ENCODE measurements at places on chromosomes 12 and 14.

- no peak for DNase-seq
These were observed 3.4 kb downstream of the ARID2 start for GRCh38 chr12:45732936-45733335.

DNA sequence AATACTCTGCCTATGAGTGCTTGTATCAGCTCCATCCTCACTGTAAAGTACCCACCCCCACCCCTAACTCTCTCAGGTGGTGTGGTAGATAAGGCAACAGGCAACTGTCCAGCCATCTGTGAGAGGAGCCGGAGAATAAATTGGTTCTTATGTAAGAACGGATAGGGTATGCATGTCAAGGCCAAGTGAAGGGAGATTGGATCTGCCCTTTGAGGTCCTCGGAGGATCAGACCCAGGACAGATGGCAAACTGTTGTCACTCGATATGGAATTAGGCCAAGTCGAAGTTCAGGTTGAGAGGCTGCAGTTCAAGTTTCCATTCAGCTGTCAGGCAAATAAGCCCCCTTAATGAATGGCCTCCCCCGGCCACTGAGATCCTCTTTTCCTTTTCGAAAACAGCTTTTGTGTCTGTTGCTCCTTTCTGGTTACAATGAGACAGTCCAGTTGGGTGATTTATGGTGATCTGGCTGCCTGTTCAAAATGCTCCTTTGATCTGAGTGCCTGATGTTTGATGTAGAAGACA is 120.3 kb downstream of the VRK1 start:
- no peak for DNase-seq

- DNase-seq = no peak
These were observed 17.3 kb downstream of the BTBD7 start for GRCh38 chr14:93315575-93315974.

- no peak for DNase-seq
These were observed 126.5 kb upstream of the CCND2 start for GRCh38 chr12:4147031-4147481.

DNA sequence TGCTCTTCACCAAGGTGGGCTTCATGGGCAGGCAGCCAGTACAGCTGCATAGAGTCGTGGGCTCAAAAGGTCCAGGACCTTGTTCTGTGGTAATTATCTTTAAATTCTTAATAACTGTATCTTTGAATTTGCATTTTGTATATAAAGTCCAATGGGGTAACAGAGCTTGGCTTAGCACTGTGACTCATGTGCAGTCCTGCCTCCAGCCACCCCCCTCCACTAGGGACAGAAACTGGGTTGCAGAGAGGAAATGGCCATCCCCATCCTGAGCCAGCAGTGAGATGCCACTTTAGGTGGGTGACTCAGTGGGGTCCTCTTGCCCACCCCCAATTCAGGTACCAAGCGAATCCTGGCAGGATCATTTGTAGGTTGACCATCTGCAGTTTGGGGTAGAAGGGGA is 48.1 kb downstream of the EPS8 start:
- DNase-seq = peak; percentile 35

DNA sequence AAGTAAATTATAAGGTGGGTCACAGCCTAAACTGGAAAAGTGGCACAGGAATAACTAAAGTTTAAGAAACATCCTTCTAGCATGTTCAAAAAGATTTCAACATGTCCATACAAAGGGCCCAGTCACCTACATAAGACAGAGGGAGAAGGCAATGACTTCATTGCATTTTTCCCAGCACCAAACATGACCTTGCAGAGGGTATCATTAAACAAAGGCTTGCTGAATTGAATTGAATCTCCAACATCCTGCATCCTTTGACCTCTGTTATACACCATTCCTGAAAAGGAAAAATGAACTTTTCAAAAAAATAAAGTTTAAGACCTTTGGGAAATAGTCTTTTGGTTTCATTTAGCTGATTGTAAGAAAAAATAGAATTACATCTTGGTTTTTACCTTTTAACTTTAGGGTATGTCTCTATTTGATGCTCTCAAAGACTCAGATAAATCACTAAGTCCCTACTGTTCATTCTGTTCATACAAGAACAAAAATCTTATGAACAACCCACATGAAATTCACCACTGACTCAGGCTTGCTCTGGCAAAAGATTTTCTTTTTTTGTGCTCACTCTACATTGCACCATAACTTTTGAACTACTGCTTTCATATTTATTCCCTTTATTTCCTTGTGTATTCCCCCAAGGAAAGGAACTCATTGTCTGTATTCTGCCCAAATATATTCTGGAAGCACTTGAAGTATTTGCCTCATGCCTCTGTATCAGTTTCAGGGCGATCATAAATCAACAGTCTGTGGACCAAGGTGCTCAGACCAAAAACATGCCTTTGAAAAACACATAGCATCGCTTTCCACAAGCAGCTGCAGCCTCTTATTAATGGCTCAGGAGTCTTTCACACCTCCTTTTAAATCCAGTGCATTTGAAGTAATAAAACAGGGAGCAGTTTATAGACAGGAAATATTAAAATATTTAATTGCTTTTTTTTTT is 121.7 kb downstream of the DUSP6 start:
- no peak for DNase-seq

- DNase-seq = no peak
These were observed 97.3 kb downstream of the TRHDE start for GRCh38 chr12:72369423-72369959.

DNA sequence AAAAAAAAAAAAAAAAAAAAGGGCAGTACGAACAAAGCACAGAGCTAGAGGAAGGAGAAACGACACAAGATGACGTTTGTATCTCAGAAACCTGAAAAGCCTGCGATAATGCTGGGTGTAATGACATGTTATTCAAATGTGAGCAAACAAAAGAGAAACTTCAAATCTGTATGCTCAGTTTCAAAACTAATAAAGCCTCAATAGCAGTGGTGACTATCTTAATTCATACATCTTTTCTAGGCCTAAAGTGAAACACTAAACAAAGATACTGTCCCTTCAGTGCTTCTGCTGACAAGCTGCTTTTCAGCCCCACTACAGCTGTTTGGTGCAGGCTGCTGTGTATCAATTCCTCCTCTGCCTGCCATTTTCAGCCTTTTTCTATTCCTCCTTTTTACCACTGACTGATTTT is 15.8 kb downstream of the ITPR2 start:
- no peak for DNase-seq

DNA sequence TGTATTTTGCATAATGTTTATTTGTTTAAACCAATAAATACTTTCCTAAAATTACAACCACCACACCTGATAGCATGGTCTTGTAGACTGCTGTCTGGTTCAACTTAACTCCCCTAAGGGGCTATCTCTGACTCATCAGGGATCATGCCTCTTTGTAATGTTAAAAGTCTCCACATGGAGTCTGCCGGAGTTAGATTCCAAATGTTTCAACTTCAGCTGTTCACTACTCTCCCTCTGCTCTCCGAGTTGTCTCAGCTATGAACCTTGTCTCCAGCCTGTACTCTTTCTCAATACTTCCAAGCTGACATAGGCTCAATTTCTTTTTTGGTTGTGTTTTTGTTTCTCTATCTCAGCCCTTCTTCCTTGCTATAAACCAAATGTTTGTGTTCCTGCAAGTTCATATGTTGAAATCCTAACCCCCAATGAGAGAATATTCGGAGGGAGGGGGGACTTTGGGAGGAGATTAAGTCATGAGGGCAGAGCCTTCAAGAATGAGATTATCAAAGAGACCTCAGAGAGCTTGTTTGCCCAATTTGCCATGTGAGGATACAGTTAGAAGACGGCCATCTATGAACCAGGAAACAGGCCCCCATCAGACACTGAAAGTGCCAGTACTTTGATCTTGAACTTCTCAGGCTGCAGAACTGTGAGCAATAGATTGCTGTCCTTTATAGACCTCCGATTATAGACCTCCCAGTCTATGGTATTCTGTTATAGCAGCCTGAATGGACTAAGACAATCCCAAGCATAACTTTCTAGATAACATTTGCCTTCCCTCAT is 858.2 kb downstream of the VRK1 start:
- DNase-seq = no peak

- no peak for DNase-seq
These were observed 96.1 kb upstream of the DACT1 start for GRCh38 chr14:58541633-58542022.

GRCh38 chr12:1630827-1631591 is 2.0 kb downstream of the WNT5B start:
- peak; percentile 67 for DNase-seq

DNA sequence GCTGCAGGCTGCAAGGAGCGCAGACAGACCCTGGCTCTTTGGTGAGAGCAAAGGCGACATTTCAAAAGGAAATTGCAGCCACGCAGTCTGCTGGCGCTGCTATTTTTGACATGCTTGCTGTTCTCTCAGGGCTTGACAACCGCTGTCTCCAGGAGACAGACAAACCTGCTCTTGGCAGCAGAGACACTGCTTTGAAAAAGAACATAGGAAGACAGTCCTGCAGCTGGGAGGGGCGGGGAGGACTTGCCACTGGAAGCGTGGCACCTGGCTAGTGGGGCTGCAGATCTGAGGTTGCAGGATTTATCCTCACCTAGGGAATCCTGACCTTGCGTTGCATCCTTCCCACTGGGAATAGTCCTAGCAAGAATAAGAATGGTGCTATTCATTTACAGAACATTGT is 91.8 kb upstream of the KCNA1 start:
- no peak for DNase-seq

DNA sequence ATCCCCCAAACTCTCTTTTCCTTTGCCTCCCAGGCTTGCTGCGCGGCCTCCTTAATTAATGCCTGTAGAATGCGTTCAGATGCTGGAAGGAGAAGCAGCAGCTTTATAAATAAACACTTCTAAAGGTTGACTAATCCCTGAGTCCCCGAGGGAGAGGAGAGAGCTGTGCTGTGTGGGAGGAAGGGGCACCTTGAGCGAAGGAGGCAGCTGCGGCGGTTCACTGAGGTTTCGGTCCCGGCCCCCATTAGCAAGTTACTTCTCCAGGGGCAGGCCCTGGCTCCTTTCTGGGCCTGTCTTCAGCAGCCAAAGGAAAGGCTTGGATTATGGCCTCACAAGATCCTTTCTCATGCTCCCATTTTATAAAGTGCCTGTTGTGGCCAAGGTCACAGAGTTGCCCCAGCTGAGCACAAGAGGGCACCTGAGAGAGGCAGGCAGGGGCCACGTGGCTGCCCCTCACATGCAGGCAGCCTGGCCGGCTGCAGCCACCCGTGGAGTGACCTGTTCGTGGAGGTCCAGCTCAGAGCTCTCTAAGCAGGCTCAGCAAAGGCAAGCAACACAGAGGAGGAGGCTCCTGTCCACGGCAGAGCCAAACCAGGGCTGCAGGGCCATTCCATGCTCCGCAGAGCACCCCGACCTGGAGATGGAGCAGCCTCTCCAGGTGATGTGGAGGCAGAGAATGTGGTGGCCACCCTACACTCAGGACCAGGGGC is 15.0 kb upstream of the CACNA2D4 start:
- DNase-seq = peak; percentile 53

DNA sequence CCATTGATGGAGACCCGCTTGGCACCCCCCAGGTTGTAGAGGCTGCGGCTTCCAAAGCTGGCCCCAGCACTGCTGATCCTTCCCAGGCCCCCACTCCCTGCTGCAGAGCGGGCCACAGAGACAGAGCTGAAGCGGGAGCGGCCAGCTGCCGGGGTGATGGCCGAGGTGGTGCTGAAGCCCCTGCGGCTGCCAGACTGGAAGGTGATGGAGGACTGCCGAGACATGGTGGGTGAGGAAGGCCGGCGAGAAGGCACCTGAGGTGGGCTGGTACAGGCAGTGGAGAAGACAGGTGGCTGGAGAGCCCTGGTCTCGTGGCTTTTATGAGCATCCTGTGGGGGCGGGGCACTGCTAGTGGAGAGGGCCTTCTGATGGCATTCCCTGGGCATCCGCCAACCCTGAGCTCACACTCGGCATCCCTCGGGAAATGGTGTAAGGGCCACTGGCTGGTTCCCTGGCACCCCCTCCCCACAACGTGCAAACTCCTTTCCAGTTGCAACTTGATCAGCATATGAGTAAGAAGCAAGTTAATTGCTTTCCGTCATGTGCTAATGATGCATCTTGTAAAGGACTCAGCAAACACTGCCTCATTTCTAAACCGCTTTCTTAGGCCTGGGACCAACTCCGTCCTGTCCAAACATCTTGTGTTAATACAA is at the start of gene KRT75:
TSS of gene KRT75 (minus strand) at position 291 of the 653 bp plus-strand sequence. CDS start at position 224, 67 bp downstream.
- peak; percentile 43 for DNase-seq

DNA sequence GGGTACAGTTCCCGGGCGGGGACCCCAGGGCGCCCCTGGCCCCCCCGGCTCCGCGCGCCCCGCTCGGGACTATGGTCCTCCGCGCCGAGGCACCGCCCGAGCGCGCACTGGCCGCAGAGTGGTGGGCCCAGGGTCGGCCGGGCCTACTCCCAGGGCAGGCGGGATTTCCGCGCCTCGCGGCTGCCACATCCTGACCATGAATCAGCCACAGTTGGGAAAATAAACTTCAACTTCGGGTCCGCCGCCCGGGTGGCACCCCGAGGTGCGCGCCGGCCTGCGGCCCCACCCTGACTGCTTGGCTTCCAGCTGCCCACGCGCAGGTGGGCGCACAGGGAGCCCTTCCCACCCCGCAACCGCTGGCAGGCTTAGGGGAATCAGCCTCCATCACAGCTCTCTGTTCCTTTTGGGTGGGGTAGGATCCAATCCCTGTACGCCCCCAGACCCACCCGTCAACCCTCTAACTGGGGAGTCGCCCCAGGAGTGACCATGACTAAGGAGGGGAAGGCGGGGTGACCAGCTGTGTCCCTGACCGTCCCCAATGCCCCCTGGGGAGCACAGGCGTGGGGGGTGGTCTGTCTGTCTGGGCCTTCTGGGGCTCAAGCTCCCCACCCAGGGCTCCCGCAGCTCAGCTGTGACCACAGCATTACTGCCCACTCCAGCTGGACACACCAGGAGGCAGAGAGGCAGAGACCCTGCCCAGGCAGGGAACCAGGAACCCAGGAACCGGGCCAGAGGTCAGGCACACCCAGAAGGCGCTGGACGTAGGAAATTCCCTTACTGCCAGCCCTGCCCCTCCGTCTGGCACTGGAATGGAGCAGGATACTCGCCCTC is 678 bp downstream of the INF2 start:
- peak; percentile 43 for DNase-seq

GRCh38 chr14:90609376-90609775 is 206.9 kb downstream of the TTC7B start:
- no peak for DNase-seq
